ENCODE measurements at places on chromosomes 1 and 21.

- DNase-seq = no peak
These were observed 71.3 kb downstream of the ATP5PO start for GRCh38 chr21:33844104-33844889.

DNA sequence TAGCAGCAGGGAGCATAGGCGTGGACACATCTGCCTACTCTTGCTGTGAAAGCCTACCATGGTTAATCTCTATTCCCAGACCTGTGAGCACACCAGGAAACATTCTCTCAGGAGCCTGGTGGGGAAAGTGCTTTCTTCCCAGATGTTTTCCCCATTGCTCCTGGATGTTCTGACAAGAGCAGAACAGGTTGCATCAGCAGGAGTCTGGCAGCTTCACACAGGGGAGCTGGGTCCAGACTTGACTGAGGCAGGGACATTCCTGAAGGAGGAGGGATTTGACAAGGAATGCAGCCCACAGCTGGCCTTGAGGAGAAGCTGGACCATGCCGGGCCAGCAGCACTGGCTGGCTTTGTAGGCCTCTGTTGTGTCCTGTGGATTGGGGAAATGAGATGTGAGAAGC lies 21.0 kb upstream of the ARTN start:
- no peak for DNase-seq

- DNase-seq = no peak
These were observed 76.2 kb downstream of the NFIA start for GRCh38 chr1:61158591-61158990.

DNA sequence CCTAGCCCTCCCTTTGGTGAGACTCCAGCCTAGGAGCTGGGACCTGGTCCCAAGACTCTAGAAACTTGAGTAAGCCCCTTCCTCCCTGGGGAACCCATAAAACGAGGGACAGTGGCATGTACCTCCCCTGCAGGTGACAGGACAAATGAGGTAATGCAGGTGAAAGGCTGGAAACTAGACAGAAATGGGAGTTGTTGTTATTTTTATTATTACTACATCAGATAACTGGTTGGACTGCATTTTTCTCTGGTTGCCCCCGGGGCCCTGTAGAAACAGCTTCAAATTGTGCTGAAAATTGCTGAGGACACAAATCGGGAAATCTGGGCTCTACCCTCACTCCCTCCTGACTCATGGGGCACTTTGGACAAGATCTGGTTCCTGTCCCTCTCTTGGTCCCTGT lies 132.3 kb upstream of the WNT4 start:
- no peak for DNase-seq

- no peak for DNase-seq
These were observed 27.9 kb upstream of the TSPEAR start for GRCh38 chr21:44739316-44739715.

DNA sequence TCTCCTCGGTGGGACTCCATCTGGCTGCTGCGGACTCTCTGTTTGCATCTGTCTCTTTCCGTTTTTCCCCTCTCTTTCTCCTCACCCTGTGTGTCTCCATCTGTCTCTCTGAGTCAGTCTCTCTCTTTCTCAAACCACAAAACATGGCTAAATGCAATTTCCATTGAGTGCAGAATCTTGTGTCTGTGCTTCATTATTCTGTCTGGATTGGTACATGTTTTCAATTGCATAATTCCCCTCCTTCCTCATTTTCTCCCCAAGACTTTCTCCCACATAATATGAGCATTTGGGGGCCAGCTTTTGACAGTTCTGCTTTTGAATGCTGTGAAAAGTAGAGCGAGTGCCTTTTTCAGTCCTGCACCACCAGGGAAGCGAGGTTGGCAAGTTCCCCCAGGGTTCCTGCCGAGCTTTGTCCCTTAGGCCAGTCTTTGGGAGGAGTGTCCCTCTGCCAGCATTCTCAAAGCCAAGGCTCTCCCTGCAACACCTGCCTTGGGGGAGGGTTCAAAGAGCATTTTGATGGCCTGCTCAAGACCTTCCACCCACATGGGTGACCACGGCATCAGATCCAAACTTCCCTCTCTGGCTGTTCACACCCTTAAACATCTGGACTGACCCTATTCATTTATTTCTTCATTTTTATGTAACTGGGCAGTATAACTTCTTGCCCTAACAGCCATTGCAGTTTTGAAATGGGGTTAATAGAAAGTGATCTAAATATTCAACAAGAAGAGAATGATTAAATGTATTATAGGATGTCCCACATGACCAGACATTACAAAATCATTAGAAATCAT lies 32.8 kb upstream of the SCMH1 start:
- DNase-seq = no peak

GRCh38 chr1:165861911-165862310 lies 34.5 kb downstream of the UCK2 start:
- DNase-seq = no peak

DNA sequence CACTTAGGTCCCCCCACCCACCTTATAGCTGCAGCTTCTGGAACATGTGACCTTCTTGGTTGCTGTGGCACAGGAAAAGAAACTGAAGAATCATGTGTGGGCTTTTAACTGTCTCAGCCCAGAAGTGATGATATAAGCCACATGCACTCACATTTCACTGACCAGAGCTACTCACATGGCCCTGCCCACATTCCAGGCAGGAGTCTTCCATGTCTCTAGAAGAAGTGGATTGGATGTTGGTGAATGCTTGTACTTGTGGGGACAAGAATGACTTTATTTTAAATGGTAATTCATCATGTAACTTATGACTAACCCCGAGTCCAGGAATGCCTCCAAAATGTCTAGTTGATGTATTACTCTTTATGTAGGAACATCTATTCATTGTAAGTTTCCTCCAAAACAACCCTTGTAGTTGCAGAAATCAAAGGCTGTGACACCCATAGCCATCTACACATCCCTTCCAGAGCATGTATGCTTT lies 15.8 kb upstream of the CAMK1G start:
- DNase-seq = no peak

GRCh38 chr1:247013391-247013790 lies 5.5 kb upstream of the ZNF695 start:
- no peak for DNase-seq

GRCh38 chr1:201480231-201481003 lies 11.4 kb upstream of the PHLDA3 start:
- DNase-seq = peak; percentile 65

DNA sequence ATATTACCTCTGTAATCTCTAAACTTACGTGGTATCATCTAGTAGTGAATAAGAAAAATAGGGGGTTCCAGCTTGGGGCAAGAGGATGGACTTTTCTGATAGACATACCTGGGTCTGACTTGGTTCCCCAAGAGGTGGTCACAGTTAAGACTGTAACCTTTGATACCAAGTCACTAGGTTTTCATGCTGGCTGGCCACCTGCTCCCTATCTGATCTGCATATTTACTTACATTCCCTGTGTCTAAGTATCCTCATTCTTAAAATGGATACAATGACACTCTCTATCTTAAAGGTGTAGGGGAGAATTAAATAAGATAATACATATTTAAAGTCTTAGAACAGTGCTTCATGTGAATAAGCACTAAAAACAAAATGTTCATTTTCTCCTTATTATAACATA lies 312.1 kb downstream of the DSCAM start:
- DNase-seq = no peak

GRCh38 chr1:226945106-226945857 lies 5.2 kb downstream of the COQ8A start:
- DNase-seq = no peak

DNA sequence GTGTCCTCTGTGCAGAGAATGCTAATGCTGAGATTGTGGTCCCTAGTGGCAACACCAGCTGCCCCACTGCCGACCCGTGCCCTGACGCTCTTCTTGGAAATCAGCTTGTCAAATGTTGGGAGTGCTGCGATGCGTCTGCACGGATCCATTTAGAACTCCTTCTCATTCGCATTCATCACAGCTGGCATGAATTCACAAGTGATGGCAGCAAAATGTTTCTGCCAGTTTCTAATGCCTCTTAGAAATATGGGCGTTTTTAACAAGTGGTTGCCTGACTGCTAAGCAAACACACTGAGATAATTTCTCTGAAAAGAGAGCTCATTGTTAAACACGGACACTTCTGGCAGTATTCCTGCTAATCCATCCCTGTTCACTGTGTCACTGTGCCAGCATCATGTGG lies 131.9 kb upstream of the KCNJ6 start:
- no peak for DNase-seq

- no peak for DNase-seq
These were observed 159.4 kb upstream of the ATP1B1 start for GRCh38 chr1:168947041-168947440.

DNA sequence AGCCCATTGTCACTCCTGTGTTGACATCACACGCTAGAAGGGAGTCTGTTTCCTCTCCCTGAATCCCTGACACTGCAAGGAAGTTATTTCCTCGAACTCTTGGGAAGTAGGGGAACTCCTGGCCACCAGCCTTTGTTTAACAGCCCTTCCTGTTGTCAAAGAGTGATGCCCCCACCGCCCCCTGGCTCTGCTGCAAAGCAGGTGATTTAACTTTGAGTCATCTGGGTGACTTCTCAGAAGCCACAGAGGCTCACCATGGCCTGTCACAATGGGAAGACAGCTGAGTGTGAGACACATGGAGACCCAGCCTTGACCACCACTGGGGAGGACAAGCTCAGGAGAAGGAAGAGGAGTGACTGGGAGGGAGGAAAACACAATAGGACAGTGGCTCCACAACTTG lies 182.8 kb downstream of the PSMG1 start:
- DNase-seq = peak; percentile 58

- DNase-seq = no peak
These were observed 55.8 kb downstream of the NAV1 start for GRCh38 chr1:201594575-201595245.

DNA sequence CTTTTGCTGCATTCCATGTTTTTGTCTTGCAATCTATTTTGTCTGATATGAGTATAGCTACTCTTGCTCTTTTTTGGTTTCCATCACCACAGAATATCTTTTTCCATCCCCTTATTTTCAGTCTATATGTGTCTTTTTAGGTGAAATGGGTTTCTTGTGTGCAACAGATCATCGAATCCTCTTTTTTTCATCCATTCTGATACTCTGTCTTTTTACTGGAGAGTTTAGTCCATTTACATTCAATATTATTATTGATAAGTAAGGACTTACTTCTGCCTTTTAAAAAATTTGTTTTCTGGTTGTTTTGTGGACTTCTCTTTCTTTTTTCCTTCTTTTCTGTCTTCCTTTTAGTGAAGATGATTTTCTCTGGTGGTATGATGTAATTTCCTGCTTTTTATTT lies 64.6 kb upstream of the CD55 start:
- DNase-seq = no peak

DNA sequence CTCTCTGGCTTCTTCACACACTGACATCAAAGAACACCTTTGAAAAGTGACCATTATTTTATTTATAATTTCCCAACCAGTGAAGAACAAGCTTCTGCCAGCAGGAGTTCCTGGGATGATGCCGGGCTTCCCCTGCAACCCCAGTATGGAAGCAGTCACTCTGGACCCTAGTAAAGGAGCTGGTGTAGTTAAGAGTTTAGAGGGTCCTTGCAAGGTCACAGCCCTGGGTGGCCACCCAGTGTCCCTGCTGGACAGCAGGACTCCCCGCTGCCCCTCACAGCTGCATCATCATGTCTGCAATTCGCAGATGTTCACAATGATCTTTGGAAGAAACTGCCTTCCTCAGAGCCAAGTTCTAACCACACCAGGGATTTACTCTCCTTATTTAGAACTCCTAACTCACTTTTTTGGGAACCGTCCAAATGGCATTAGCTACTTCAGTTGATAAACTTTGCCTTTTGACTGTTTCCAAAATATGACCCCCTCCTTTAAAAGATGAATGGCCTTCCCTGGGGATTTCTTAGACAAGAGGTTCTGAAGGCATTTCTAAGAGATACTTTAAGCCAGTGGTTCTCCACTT lies 90.6 kb downstream of the HIVEP3 start:
- no peak for DNase-seq

DNA sequence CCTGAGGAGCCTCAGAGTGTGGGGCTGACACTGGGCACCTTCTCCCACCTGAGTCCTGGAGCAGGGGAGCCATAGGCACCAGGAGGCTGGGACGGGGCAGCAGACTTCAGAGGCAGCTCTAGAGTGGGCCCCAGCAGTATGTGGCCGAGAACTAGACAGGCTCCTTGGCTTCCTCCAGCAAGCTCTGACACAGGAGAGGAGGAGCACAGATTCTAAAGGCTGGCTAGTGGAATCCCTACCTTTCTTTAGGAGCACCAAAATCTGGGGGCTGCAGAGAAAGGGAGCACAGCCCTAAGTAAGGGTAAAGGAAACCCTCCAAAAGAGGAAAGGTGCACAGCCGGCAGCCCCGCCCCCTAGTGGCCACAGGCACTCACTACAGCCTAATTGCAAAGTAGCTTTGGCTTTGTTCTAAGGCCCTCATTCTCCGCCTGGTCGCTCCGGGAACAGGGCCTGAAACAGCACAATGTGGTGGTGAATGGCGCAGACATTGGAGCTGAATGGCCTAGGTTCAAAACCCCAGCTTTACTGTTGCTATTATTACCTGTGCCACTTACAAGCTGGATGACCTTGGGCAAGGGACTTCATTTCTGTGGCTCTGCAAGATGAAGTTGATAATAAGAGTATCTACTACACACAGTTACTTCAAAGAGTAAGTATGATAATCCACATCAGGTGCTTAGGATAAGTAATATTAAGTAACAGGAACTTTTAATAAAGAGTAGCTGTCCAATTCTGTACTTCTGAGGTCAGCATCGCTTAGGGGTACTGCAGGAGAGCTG lies 8.8 kb upstream of the GUCA2A start:
- DNase-seq = peak; percentile 53

DNA sequence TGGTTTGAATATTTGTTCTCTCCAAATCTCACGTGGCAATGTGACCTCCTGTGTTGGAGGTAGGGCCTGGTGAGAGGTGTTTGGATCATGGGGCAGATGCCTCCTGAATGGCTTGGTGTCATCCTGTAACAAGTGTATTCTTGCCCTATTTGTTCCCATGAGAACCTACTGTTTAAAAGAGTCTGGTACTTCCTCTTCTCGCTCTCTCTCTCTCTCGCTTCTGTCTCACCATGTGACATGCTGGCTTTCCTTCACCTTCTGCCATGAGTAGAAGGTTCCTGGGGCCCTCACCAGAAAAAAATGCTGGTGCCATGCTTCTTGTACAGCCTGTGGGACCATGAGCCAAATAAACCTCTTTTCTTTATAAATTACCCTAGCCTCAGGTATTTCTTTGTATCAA lies 8.4 kb upstream of the PAXBP1 start:
- no peak for DNase-seq

Measured in CD4-positive, alpha-beta T cell treated with Interleukin-15 for 1 hour (primary cell).